ENCODE measurements at places on chromosomes 1 and 21. TPM values are rescaled to one million over a fixed set of nuclear protein-coding genes. Genes with fewer than 3 reads are reported as not detected.

The LMOD1 gene
- not detected for total RNA-seq

The CCDC181 gene
- 0.09 TPM for total RNA-seq

- DNase-seq, result peak; percentile 64
These were observed 109.5 kb upstream of the SIM2 start for GRCh38 chr21:36589352-36589971.

- no peak for DNase-seq
These were observed 297.5 kb downstream of the DUSP10 start for GRCh38 chr1:221444346-221444745.

GRCh38 chr1:205528887-205529825 lies 24.7 kb downstream of the CDK18 start:
- peak; percentile 95 for DNase-seq

DNA sequence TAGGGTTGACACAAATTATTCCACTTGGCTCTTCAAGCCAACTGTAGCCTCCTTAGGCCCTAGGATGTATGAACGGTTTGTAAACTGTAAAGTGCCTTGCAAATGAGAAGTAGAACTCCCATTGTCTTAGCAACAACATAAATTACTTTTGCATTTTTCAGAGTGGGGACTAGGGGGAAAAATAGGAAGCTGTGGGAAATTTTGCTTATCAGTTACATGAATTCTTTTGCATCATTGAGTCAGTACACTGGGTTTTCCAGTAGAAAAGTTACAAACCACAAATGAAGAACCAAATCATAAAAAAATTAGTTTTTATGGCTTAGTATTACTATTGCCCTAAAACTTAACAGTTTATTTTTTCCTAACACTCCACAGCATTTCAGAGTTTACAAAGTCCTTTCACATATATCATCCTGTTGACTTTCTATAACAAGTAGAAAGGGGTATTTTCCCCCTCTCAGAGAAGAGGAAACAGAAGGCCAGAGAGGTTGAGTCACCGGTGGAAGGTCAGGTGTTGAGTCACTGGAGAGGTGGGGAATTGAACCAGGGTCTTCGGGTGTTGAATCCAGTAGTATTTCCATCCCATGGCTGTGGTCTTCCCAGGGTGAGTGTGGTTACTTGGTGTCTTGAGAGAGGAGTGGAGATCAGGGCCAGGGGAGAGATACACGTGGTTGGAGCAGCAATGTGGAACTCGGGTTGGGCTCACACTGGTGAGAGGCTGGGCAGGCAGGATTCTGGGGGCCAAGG lies 71.9 kb upstream of the USP24 start:
- no peak for DNase-seq

DNA sequence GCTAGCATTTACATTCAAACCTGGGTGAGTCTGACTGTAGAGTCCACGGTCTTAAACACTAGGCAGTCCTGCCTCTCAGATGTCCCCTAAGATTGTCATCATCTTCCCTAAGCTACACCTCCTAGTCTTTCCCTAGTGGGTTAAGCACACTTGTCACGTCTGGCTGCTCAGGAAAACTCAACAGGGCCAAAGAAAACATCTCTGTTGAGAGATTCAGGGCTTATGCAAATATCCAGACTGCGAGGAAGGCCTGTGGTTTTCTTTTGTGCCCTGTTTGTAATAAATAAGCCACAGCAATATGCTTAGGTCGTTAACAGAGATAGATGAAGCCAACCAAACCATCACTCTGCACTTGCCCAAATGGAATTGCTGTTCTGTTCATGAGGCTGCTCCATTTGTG lies 472.6 kb upstream of the DEPDC1 start:
- DNase-seq, result no peak

All from activated CD4-positive, alpha-beta T cell treated with anti-CD3 and anti-CD28 coated beads, Interleukin-2, amount 10 ng/mL, durations not matched to agents 24 days and 14 days (primary cell).